Cerebellar nuclear complex (tissue), 1 donor: ENCODE measurements at places on chromosomes 1 and 21.

DNA sequence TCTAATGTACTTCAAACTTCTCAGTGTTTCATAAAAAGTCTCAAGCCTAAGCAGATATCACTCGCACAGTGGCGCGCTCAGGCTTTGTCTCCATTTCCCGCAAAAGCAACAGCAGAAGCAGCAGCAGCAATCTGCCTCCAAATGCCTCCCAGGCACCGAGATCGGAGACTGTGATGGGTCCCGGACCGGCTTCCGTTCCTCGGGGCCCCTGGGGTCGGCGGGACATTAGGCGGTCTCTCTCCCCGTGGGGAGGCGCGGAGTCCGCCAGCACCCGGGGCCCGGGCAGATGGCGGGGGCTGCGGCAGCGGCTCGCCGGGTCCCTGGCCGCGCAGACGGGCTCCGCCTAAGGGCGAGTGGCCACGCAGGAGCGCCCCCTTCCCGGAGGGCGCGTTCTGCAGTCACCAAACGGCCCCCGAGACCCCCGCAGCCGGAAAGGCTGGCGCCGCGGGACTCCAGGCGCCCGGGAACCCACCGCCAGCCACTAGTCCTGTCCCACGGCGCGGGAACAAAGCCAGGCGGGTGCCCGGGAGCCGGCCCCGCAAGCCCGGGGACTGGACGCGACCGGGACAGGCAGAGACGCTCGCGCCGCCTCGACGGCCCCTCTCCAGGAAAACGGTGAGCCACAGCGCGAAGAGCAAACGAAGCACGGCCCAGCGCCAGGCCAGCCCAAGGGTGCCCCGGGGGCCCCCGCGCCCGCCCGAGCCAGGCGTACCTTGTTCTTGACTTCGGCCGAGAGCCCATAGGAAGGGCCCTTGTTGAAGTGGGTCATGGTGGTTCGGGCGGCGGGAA, 590 bp downstream of the CNN3 start:
- DNase-seq, result no peak

DNA sequence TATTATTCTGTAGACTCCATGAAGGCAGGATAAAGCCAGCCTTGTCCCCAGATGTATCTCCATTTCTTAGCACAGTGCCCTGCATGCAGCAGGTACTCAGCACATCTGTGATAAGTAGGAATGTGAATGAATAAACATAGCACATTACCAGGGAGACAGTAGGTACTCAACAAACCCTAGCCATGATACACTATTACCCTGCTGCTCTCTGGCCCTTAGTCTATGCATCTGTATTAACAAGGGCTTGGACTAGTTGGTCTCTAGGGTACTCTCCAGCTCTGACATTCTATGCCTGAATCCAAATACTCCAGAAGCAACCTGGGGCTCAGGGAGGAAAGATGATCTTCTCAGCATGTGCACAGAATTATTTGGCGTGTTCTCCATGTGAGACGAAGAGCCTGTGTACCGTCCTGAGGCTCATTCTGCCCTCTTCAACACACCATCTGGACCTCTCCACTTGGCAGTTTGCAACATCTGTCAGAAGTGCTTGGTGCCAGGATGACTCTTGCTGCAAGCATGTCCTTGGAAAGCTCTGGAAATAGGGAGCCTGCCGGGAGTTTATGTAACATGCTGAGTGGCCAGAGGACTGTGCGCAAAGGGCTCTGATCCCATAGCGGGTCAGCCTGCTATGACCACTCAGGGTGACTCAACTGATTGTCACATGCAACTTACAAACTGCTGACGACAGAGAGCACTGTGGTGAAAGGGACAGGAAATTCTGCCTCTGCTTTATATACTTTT, 228.2 kb upstream of the USP24 start:
- no peak for DNase-seq

DNA sequence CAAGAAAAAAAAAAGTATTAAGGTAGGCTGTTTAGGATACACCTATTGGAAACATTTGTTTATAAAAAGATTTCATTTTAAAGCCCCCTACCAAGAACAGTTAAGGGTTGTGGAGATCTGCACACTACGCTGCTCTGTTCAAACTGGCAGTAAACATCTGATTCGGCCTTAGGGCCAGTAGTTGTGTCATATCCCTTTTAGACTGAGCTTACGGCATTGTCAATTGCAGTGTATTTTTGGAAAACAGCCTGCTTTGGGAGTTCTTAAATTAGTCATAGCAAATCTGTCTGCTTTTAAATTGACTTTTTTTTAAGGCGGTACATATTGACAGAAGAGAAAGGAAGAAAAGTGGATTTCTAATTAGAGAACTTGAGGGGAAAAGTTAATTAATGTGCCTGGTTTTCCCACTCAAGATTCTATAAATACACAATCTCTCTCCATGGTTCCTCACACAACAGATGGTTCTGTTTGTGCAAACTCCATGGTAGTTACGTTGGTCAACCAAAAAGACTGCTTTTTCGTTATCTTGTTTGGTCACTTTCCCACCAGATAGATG, 1.7 kb upstream of the ELK4 start:
- no peak for DNase-seq

DNA sequence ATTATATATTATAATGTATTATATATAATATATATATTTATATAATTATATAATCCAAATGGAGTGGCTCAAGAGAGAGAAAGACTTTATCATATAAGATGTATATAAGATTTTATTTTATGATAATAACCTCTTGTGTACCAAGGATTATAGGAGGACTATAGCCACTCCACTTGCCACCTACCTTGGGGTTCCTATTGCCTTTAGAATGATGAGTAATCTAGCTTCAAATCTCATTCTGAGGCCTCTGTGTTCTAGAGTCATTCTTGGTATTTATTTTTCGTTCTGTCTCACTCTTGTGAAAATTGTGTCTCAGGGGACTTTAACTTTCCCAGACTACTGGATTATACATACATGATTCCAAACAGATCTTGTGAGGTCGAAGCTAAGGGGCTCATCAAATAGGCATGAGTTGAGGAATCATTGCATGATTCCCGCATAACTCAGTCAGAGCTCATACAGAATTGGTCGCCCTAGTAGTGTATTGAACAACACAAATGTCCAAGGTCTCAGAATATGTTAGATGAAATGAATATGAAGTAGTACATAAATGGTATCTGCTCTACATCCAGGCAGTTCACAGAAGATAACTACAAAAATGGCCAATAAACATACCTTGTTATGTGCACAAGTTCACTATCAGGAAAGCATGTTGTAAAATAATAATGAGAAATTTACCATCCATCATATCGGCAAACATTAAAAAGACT, 159.5 kb upstream of the RNPC3 start:
- no peak for DNase-seq

- no peak for DNase-seq
Measured at GRCh38 chr1:35488336-35488735, 68.9 kb downstream of the KIAA0319L start.

- DNase-seq, result no peak
Measured at GRCh38 chr1:153400244-153400643, 9.4 kb upstream of the S100A8 start.

DNA sequence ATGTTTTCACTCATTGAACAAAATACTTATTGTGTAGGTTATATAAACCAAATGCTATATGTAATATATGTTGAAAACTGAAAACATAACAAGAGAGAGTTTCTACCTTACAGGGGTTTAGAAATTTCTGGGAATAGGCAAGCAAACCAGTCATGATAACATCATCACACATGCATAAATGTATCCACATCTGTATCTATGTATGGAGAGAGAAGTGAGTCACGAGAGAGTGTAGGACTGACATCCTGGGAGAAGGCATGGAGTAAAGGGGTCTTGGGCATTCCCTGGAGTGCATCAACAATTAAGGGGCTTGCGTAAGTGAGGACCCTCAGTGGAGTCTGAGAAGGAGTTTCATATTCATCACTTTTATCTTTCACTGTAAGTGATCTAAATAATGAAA, 65.5 kb downstream of the PCNX2 start:
- no peak for DNase-seq
